ENCODE measurements at places on chromosomes 12 and 14.
A peak's percentile ranks its signal among the peaks of the same experiment; 100 is the strongest.

DNA sequence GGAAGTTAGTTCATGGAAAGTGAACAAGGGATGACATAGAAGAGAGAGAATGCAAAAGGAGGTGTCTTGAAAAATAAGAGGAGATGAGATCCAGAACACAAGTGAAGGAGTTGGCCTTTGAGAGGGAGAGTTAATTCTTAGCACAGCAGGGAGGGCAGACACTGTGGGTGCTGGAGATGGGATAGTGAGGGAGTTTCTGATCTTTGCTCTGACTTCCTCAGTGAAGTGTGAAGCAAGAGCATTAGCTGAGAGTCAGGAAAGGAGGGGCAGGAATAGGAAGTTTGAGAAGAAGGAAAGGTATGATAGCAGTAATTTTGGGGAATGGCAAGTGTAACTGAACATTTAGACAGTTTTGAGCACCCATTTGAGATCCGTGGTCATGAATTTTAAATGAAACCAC is 75.8 kb upstream of the COCH start:
- no peak for DNase-seq

GRCh38 chr12:29572464-29572863 is 75.0 kb upstream of the OVCH1 start:
- DNase-seq = no peak

DNA sequence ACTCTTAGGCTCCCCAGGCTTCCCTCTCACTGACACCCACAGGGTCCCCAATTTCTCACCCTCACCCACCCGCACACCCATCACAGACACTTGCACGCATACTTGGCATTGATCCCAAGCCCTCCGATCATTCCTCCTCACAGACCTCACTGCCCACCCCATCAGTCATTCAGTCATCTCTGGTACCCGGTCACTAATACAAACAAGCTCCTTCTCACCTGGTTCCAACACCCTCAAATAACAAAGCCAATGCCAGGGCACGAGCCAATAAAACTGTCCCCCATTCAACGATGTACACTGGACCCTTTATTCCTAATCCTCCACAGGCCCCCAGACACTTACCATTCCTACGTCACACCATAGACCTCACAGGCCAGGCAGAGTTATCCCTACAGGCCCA is 2.3 kb downstream of the ZNF605 start:
- DNase-seq = no peak

- no peak for DNase-seq
Observed at GRCh38 chr14:99718811-99719192, 34.7 kb downstream of the CYP46A1 start.

DNA sequence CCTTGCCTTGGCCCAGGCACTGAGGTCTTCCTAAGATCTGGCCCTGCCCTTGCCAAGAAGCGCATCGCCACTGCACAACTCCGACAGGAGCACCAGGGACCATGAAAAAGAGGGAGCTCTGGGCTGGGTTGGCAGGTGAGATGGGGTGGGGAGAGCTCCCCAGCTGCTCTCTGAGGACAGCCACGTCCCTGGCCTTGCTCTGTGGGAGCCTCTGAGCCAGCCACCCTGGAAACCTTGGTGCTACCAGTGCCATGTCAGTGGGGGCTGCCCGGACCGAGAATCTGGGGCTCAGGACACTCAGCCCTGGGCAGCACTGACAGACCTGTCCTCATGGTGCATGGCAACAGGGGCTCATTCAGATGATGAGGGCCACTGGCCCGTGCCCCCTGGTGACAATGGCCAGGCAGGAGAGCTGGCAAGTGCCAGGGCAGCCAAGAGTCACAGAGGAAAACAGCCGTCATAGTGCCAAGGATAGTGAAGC is 134.8 kb downstream of the ZFP36L1 start:
- no peak for DNase-seq

GRCh38 chr12:123390498-123391426 is 6.8 kb downstream of the KMT5A start:
- DNase-seq = no peak

DNA sequence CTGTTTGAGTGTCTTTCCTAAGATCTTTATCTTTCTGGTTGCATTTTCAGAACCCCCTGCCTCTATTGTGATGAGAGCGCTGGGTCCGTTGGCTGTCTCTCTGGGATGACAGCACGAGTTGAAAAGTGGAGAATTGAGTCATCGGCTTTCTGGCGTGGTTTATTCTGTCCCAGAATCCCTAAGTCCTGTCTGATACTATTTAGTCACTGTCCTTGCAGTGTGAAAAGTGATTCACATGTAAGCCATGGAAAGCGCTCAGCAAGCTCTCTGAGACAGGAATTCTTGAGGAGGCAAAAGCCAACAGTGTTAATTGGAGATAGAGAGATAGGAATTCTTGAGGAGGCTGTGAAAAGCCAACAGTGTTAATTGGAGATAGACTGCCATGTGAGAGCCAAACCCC is 121.7 kb downstream of the CHST11 start:
- peak; percentile 91 for DNase-seq

DNA sequence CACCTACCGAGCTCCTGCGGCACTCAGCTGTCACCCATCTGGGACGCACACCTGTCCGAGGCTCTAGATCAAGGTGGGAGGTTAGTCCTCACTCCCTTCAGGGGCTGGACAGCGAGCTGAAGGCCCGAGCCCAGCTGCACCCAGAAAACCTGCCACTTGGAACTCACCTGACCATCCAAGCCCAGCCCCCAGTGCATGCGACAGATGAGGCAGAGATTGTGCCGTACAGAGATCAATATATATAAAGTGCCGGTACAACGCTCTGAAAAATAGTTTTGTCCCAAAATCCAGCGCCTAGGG is 3.0 kb downstream of the ANKRD9 start:
- no peak for DNase-seq
